ENCODE measurements at places on chromosomes 13 and 19.

DNA sequence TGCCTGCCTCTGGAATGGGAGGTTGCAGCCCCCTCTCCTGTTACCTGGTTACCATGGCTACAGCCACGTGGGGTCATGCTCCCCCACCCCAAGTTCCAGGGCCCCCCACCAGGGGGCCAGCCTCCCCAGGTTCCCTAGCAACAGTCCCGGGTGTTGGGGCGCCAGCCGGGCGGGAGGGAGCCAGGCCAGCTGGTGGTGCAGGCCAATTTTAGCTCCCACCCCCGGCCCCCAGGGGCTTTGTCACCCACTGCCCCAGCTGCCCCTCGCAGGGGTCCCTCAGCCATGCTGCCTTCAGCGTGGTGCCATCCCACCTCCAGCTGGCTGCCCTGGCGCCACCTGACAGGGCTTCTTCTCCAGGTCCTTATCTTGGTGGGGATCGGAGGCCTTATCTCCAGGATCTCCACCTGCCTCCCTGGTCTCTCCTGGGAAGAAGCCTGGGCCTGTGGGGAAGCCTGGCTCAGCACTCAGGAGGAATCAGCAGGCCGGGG is 3.0 kb downstream of the MARK4 start:
- no peak for DNase-seq

GRCh38 chr19:21838646-21839045 is 2.7 kb upstream of the ZNF43 start:
- DNase-seq, result no peak

DNA sequence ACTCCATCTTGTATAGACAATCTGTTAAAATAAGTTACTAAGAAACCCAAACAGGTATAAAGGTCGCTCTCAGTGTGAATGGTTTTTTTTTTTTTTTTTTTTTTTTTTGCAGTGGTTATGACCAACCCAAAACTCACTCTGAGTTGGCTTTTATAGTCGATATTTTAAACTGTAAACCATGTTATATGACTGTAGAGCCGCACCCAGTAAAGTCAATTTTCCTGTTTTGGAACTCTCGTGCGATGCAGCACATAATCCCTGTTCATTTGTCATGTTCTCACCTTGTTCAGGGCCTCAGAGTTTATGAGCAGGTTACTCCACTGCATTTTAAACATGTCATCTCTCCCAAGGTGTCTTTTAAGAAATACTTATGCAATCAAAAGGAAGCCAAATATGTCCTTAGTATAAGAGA is 112.5 kb downstream of the KLF5 start:
- DNase-seq, result no peak

DNA sequence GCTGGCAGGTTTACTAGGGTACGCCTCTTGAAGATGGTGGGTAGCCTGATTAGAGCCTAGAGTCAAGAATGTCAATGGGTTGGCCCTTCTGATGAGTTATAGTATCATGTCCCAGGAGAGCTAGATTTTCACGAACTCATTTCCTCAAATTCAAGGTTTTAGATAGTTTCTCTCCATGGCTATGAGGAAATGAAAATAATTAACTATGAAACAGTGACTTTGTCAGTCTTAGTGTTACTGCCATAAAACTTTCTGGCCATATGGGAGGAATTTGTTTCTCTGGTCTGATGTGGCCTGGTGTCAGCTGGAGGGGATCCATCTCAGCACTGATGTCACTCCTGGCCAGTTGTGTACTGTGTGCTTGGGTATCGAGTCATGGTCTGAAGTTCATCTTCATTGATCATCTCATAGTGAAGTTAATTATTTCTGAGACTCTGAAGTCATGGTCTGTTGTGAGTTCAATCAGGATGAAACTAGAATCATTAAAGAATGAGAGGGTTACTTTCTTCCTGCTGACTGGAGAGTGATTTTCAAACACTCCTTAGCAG is 49.4 kb upstream of the TNFSF11 start:
- no peak for DNase-seq

GRCh38 chr13:95870421-95870820 is 182.8 kb downstream of the UGGT2 start:
- no peak for DNase-seq

Measured in KBM-7 (cell line).